ENCODE measurements at places on chromosomes 5 and 9. TPM values are rescaled to one million over a fixed set of nuclear protein-coding genes. Genes with fewer than 3 reads are reported as not detected.

GRCh38 chr9:86253577-86253976 is 5.9 kb downstream of the C9orf153 start:
- DNase-seq: no peak

- DNase-seq: no peak
Observed at GRCh38 chr5:73909474-73909873, 283.5 kb downstream of the ARHGEF28 start.

GRCh38 chr5:132495667-132496190 is 5.2 kb upstream of the IRF1 start:
- DNase-seq: peak; percentile 74

Gene OLFML2A
- total RNA-seq: not detected

DNA sequence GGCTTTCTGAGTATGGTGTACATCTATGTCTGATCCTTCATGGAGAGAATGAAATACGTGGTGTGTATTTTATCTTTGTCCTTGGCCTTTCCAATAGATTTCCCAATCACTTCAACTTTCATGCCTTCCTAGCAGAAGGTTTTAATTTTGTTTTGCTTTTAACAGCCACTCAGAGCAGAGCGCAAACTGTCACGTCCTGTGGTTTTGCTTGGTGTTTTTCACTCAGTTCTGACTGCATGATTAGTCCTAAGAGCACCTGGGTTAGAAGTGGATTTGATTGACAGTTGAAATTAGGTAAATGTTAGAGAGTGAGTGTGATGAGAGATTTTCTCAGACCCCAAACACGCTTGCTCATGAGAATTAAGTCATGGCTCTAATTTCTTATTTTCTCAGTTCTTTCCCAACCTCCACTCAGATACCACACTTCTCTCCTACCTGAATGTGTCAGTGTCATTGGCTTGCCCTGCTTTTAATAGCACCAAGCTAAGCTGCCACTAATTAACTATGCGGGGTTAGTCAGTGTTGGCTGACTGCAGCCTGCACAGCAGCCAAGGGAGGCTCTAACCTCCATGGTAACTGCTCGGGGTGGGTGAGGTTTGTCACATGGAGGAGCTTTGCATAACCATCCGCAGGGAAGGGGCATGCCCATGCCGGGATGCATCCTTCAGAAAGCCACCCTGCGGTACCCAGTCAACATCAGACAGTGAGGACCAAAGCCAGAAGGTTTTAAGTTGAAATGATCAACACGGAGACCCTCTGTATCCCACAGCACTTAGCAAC is 173.4 kb downstream of the NR3C1 start:
- DNase-seq: peak; percentile 46

DNA sequence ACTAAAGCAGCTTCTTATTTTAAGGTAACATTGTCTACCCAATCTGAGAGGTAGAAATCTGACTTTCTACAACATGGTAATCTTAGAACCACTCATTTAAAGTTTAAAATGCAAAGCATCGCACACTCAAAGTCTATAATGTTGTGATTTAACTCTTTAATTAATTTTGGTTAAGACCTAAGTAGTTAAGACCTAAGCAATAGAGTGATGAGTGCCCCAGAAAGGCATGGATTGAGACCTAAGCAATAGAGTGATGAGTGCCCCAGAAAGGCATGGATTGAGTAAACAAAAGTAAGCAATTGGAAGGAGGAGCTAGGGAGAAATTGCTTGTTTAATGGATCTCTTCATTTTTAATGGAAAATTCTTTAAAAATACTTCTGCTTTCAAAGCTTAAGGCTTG is 86.8 kb downstream of the NLN start:
- DNase-seq: no peak

DNA sequence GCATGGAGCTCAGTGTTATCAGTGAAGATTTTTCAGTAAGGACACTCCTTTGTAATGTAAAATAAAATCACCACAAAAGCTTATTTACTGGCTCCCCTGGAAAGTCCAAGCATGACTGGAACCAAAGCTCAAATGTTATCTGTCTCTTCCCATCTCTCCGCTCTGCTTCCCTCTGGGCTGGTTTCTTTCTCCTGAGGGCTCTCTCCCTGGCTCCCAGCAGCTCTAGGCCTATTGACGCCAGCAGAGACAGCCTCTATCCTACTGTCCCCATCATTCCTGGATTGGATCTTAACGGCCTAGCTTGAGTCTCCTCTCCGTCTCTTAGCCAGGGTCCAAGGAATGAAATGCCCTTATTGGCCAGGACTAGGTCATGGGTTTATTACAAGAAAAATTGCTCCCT is 86.1 kb downstream of the TMEM167A start:
- DNase-seq: no peak

DNA sequence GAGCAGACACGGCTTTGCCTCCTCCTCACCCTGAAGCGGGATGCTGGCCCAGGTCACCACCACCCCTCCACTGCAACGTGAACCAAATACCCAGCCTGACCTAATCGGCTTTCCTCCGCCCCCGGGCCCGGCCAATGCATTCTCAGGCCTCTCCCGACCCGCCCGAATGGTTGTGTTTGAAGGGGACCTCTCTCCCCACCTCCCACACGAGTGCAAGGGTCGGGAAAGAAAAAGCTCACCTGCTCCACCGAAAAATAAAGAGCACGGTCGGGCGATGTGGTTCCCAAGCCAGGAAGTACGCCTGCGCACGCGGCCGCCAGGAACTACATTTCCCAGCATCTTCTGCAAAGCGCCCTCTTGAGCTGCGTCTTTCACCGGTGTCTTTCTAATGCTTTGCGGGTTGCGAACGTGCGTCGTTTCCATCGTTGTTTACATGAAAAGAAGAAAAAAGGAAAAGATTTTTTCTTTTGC is at the start of gene ZNF883:
Gene ZNF883 (minus strand): TSS at position 282 of the 471 bp plus-strand sequence.
- DNase-seq: no peak

- no peak for DNase-seq
Observed at GRCh38 chr5:92283521-92283920, 900.4 kb upstream of the ARRDC3 start.

Gene FOXD4L6
- not detected for total RNA-seq

All from CD4-positive, alpha-beta T cell (primary cell).